ENCODE measurements at places on chromosomes 5 and 9. TPM values are rescaled to one million over a fixed set of nuclear protein-coding genes. Genes with fewer than 3 reads are reported as not detected.

DNA sequence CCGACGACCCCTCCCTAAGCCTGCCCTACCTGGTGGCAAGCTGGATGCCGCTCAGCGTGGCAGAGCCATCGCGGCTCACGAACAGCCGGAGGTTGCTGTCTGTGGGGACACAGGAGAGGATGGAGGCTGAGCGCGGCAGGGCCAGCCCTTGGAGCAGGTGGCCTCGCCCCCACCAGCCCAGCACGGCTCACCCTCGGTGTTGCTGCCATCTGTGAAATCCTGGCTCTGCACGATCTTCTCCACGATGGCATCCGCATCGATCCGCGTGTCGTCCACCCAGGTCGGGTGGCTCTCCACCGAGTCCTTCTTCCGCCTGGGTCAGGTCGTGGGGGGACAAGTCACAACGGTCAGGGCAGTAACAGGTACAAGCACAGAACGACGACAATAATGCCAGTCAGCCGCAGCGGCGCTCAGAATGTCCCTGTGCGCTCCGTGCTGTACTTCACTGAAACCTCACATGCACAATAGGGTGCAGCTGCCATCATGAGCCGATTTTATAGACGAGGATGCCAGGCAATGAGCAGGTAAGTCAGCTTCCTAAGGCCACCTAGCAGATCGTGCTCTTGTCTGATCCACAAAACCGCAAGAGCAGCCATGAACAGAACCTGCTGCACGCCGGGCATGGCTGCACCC, 7.0 kb upstream of the DPM2 start:
- no peak for DNase-seq

DNA sequence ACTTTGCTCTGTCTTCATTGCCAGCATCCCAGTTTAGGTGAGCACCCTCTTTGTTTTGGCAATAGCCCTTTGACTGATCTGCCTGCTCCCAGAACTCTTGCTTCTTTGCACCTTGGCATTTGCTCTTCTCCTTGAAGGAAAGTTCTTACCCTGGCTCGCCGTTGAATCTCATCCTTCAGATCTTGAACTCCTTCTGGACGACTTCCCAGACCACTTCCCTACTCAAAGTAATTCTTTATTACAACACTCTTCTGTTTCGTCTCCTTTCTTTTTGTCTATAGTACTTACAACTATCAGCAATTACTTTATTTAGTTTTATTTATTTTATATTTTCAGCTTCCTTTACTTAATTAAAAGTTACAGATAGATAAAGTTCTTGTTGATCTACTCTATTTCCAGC, 1510.1 kb downstream of the MAT2B start:
- no peak for DNase-seq

DNA sequence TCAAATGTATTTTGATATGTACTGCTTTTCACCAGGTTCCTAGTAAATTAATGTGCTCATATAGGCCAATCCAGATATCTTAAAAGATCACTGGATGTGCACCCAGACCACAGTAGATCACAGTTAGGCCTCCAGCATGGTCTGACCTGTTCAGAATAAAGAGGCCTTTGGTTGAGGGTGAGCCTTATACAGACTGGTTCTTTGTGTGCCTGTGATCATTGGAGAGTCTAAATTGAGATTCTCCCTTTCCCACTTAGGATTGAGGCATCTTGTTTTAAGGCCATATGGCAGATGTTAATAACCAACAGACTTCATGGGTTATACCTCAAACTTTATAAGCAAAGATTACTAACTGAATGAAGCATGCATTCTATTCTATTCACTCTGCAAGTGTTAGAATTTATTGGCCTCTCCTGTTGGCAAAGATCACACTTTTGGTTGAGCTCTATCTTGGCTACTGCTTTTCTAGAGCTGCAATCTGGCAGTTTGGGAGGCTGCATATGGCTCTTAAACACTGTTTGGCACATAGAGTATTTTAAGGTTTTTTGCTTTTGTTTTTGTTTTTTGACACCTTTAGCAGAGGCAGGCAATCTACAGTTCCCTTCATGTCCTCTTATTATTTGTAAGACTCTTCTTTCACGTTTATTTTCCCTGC, 8.5 kb downstream of the CHSY3 start:
- DNase-seq = no peak

- no peak for DNase-seq
These were observed 85.4 kb downstream of the NTRK2 start for GRCh38 chr9:84754881-84755280.

GRCh38 chr9:123387686-123388085, 31.7 kb downstream of the CRB2 start:
- DNase-seq = no peak

Gene FCN2
- not detected for total RNA-seq

Gene LYSMD3
- 25.8 TPM for total RNA-seq
